Fibroblast of the aortic adventitia (primary cell): ENCODE measurements at places on chromosomes 2 and 18. TPM values are rescaled to one million over a fixed set of nuclear protein-coding genes. Genes with fewer than 3 reads are reported as not detected.

MARCHF7 gene
- 24.2 and 191 TPM in 2 replicates for total RNA-seq

ZSWIM2 gene
- total RNA-seq = 0.18 TPM in 1 of 2 replicates, not detected in the other

RNF144A gene
- total RNA-seq = 5.8 and 10.8 TPM in 2 replicates

AKAIN1 gene
- not detected in 2 replicates for total RNA-seq

FLACC1 gene
- total RNA-seq = 1.2 and 3.6 TPM in 2 replicates

INHA gene
- total RNA-seq = 0.18 and 2.0 TPM in 2 replicates

MARCHF4 gene
- total RNA-seq = 0.57 and 1.3 TPM in 2 replicates

CHPF gene
- total RNA-seq = 62.4 and 271 TPM in 2 replicates

MC4R gene
- total RNA-seq = not detected in 2 replicates

SLC19A3 gene
- 0.18 and 1.6 TPM in 2 replicates for total RNA-seq

TEKT4 gene
- total RNA-seq = not detected in 2 replicates

TEX44 gene
- total RNA-seq = not detected in 2 replicates

SIX2 gene
- 2.9 and 8.3 TPM in 2 replicates for total RNA-seq

NT5DC4 gene
- not detected in 2 replicates for total RNA-seq

UGT1A10 gene
- total RNA-seq = 0.41 TPM in 1 of 2 replicates, not detected in the other

IL1RN gene
- total RNA-seq = 1.1 TPM in 1 of 2 replicates, not detected in the other

NT5C1B gene
- total RNA-seq = not detected in 2 replicates

GRP gene
- total RNA-seq = not detected in 2 replicates
